ENCODE measurements at places on chromosomes 7 and 10. TPM values are rescaled to one million over a fixed set of nuclear protein-coding genes. Genes with fewer than 3 reads are reported as not detected.

The GIMAP5 gene
- not detected for total RNA-seq

The ATOH7 gene
- total RNA-seq: not detected

The SPDYE1 gene
- total RNA-seq: not detected

The MALRD1 gene
- not detected for total RNA-seq

The DYDC2 gene
- 0.13 TPM for total RNA-seq

The LRRD1 gene
- total RNA-seq: 0.05 TPM

The CPEB3 gene
- 1.7 TPM for total RNA-seq

The TBXAS1 gene
- total RNA-seq: 3.2 TPM

The SPDYE9 gene
- not detected for total RNA-seq

The SLC39A12 gene
- not detected for total RNA-seq

The NEUROD6 gene
- not detected for total RNA-seq

The AASS gene
- 50.4 TPM for total RNA-seq

The TSPAN33 gene
- 49.1 TPM for total RNA-seq

The OR2A12 gene
- total RNA-seq: not detected

The DPYSL4 gene
- total RNA-seq: not detected

The HOXA2 gene
- total RNA-seq: 4.2 TPM

The WDFY4 gene
- total RNA-seq: not detected

The SEMA3A gene
- total RNA-seq: 19.4 TPM

The SCD gene
- total RNA-seq: 427 TPM

The DOCK4 gene
- total RNA-seq: 8.3 TPM

The BRAF gene
- 26.2 TPM for total RNA-seq

The ZP3 gene
- 0.99 TPM for total RNA-seq

The SSC4D gene
- total RNA-seq: 1.8 TPM

The MPP7 gene
- 5.9 TPM for total RNA-seq

The POM121C gene
- 18.5 TPM for total RNA-seq

The CRHR2 gene
- total RNA-seq: not detected

The TUBB8 gene
- total RNA-seq: not detected

The OR6B1 gene
- not detected for total RNA-seq

The SMKR1 gene
- total RNA-seq: not detected

The TCAF2 gene
- 0.28 TPM for total RNA-seq

The CBLL1 gene
- total RNA-seq: 43.2 TPM

The SPDYE2B gene
- not detected for total RNA-seq

The CCL24 gene
- not detected for total RNA-seq

The GPR15LG gene
- not detected for total RNA-seq

The NOS3 gene
- total RNA-seq: 0.20 TPM

The CDH23 gene
- 0.18 TPM for total RNA-seq

The ZNF467 gene
- total RNA-seq: not detected

The HOXA3 gene
- total RNA-seq: 12.2 TPM

The METTL27 gene
- total RNA-seq: 0.55 TPM

The NPFFR1 gene
- total RNA-seq: not detected

The TMEM176A gene
- total RNA-seq: not detected

The CCDC186 gene
- total RNA-seq: 11.4 TPM

The CNNM1 gene
- total RNA-seq: not detected

The IL2RA gene
- total RNA-seq: not detected

The C7orf57 gene
- total RNA-seq: 0.06 TPM

The GARIN1A gene
- total RNA-seq: 0.16 TPM

The PILRA gene
- 0.83 TPM for total RNA-seq

The CACNB2 gene
- not detected for total RNA-seq

The HHEX gene
- total RNA-seq: 2.9 TPM

The GBX1 gene
- total RNA-seq: 0.95 TPM

The C10orf71 gene
- total RNA-seq: 4.5 TPM

The PLAU gene
- 64.8 TPM for total RNA-seq

The GRM3 gene
- not detected for total RNA-seq

The STEAP1B gene
- not detected for total RNA-seq

The PLXDC2 gene
- total RNA-seq: 11.4 TPM

The LIPN gene
- not detected for total RNA-seq
